ENCODE measurements at places on chromosomes 5 and 9.

DNA sequence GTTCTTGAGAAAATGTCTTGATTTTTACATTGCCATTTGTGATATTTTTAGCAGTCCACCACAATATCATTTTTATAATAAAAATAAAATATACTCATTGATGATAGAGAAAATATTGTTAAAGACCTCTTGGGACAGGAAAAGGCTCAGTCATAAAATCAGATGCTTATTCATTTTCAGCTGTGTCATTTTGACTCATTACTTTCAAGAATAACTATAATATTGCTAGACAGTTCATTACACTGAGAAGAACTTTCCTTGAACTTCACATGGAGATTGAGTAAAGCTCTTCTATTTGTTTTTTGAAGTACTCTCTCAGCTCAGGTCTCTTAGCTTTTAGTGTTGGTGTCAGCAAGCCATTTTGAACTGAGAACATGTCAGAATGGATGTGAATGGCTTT, 8.5 kb upstream of the MEIKIN start:
- no peaks in the 10 kb centered on the region for H3K27me3 ChIP-seq
- H3K4me1 ChIP-seq = no peaks in the 10 kb centered on the region
- no peak overlapping the region for H3K27ac ChIP-seq
- no peak for DNase-seq

DNA sequence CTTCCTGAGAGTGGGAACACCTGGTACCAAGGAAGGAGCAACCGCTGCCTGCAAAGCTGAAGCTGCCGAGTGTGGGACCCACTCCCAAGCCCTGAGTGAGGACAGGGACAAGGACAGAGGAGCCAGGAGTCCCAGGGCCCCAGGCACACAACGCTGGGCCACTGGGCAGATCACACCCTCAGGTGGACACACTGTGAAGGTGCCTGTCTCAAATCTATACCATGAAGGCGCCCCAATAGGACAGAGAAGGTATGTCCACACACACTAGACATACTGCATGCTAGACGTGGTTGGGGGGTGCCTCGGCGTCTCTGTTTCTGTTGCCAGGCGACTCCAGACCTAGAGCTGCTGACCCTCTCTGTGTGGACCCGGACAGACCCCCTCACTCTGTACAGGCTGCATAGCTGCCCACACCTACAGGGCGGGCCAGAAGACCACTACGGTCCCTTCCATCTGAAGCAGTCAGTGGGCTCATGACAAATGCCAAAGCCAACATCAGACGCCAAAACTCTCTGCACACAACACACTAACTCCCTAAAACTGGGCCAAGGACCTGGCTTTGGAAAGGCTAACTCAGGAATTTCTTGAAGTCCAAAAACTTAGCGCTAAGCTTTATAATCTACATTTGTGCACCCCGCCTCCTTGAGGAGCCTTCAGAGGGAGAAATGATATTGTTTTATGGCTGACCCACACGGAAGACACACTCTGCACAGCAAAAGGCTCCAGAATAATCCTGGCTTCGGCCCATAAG, 60.7 kb downstream of the ROR2 start:
- H3K4me1 ChIP-seq = no peaks in the 10 kb centered on the region
- no peak overlapping the region for H3K4me3 ChIP-seq
- no peaks in the 10 kb centered on the region for H3K36me3 ChIP-seq

- no peaks in the 10 kb centered on the region for H3K27me3 ChIP-seq
- H3K27ac ChIP-seq = no peak overlapping the region
- H3K4me1 ChIP-seq = peaks cover 28% of the 10 kb centered on the region
- no peak overlapping the region for H3K4me3 ChIP-seq
- no peaks in the 10 kb centered on the region for H3K36me3 ChIP-seq
- no peak for DNase-seq
Observed at GRCh38 chr5:61328791-61329549, 3.1 kb upstream of the ZSWIM6 start.

- no peak overlapping the region for H3K27ac ChIP-seq
- DNase-seq = no peak
- peaks cover 23% of the 10 kb centered on the region for H3K4me1 ChIP-seq
- H3K36me3 ChIP-seq = no peaks in the 10 kb centered on the region
- H3K4me3 ChIP-seq = no peak overlapping the region
Observed at GRCh38 chr5:33317271-33317670, 123.5 kb upstream of the TARS1 start.

DNA sequence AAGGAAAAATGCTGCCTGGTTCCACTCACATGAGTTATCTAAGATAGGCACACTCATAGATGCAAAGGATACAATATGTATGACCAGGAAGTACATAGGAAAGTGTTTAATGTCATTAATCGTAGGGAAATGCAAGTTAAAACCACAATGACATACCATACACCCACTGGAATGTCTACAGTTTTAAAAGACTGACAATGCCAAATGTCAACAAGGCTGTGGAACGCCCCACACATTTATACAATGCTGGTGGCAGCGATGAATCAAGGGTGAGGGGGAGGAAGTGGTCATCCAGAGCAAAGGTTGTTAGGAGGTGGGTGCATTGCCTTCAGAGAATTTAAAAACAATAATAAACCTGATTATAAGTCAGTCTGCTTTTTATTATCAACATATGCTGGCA, 437.8 kb downstream of the ARHGEF28 start:
- H3K4me1 ChIP-seq = peaks cover 2% of the 10 kb centered on the region
- H3K4me3 ChIP-seq = no peak overlapping the region
- no peak for DNase-seq
- no peak overlapping the region for H3K27ac ChIP-seq
